Cardiac muscle cell (in vitro differentiated cells and primary cell): ENCODE measurements at places on chromosomes 16 and 17. TPM values are rescaled to one million over a fixed set of nuclear protein-coding genes. Genes with fewer than 3 reads are reported as not detected.

GRCh38 chr16:22008215-22009059, 526 bp downstream of the MOSMO start:
- H3K4me3 ChIP-seq: peak overlapping the region; percentile 82
- H3K27ac ChIP-seq: no peak overlapping the region
- H3K4me1 ChIP-seq: peaks cover 8% of the 10 kb centered on the region
- no peaks in the 10 kb centered on the region for H3K27me3 ChIP-seq

DNA sequence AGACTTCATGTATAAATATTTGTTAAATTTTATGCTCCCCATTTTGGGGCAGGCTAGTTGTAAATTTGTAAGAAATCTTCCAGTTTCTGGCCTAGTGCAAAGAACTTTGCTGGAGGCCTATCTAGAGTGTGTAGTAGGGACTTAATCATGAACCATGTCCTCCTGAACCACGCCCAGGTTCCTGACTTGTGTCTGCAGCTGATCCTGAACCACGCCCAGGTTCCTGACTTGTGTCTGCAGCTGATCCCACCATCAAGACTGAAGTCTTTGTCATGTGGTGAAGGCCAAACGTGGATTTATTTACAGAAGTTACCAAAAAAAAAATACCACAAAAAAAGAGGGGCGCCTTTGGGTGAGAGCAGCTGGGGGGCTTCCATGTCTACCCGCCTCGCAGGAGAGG, 33.1 kb downstream of the LMF1 start:
- peaks cover 3% of the 10 kb centered on the region for H3K36me3 ChIP-seq
- no peak overlapping the region for H3K4me3 ChIP-seq
- H3K27ac ChIP-seq: no peak overlapping the region
- H3K4me1 ChIP-seq: no peaks in the 10 kb centered on the region
- no peak for DNase-seq

GRCh38 chr17:4872786-4873185, 26.6 kb upstream of the C17orf107 start:
- H3K27ac ChIP-seq: no peak overlapping the region
- H3K4me1 ChIP-seq: no peaks in the 10 kb centered on the region
- H3K27me3 ChIP-seq: no peaks in the 10 kb centered on the region
- no peak for DNase-seq
- H3K36me3 ChIP-seq: no peaks in the 10 kb centered on the region

GRCh38 chr17:30323895-30324319, 9.9 kb downstream of the TMIGD1 start:
- no peak for DNase-seq
- H3K36me3 ChIP-seq: no peaks in the 10 kb centered on the region
- no peak overlapping the region for H3K27ac ChIP-seq

DNA sequence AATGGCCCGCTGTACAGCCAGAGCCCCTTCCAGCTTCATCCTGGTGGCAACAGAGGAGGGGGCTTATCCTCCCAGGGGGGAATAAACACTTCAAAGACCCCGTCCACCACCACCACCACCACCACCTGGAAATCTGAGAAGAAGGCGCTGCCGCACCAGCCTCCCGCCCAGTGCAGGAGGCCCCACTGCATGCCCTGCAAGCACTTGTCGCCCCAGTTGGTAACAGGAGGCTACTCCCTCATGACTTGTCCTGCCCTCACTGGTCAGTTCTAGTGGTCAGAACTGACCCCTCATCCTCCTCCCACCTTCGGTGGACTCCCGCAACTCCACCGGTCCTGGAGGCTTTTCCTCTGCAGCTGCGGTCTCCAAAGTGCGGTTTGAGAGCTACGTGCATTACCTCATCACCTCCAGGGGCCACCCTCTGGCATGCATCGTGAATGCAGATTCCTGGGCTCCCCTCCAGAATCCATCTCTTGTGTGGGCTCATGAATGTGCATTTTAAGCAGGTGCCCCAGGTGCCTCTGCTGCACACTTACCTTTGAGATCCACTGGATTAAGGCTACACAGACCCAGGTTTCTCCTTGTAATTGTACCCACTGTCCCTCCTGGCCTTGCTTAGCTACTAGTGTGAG, 71.8 kb downstream of the SRCIN1 start:
- H3K36me3 ChIP-seq: no peaks in the 10 kb centered on the region
- no peak overlapping the region for H3K4me3 ChIP-seq
- H3K27me3 ChIP-seq: no peaks in the 10 kb centered on the region
- no peak overlapping the region for H3K27ac ChIP-seq
- DNase-seq: no peak

- DNase-seq: peak; percentile 94
- no peaks in the 10 kb centered on the region for H3K27me3 ChIP-seq
- H3K36me3 ChIP-seq: no peaks in the 10 kb centered on the region
- peak overlapping the region; percentile 31 for H3K27ac ChIP-seq
- no peak overlapping the region for H3K4me3 ChIP-seq
- peaks cover 75% of the 10 kb centered on the region for H3K4me1 ChIP-seq
Observed at GRCh38 chr16:54503011-54503855, 216.6 kb upstream of the IRX3 start.

DNA sequence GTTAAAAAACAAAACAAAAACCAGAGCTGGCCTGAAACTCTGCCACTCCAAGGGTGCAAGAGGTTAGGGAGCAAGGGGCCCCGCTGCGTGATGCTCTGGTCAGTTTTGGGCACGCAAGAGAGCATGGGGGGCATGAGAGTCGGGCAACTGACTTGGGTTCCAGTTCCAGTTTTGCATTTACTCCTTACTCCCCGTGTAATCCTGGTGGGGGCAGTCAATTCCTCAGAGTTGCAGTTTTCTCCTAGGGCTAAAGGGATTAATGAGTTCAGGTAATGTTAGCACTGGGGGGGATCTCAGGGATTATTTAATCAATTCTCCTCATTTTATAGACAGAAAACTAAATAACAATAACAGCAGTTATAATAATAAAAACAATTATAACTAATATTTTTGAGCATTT, 72.9 kb upstream of the PMFBP1 start:
- no peaks in the 10 kb centered on the region for H3K36me3 ChIP-seq
- H3K27ac ChIP-seq: no peak overlapping the region
- DNase-seq: no peak

- H3K36me3 ChIP-seq: no peaks in the 10 kb centered on the region
- H3K27me3 ChIP-seq: no peaks in the 10 kb centered on the region
- no peak overlapping the region for H3K27ac ChIP-seq
- DNase-seq: no peak
Observed at GRCh38 chr16:2734844-2735515, 15.0 kb upstream of the PRSS27 start.

- H3K4me1 ChIP-seq: no peaks in the 10 kb centered on the region
- DNase-seq: no peak
- H3K36me3 ChIP-seq: no peaks in the 10 kb centered on the region
- H3K27ac ChIP-seq: no peak overlapping the region
- no peaks in the 10 kb centered on the region for H3K27me3 ChIP-seq
Observed at GRCh38 chr16:5374184-5374583, 276.6 kb upstream of the EEF2KMT start.

- H3K36me3 ChIP-seq: no peaks in the 10 kb centered on the region
- H3K27me3 ChIP-seq: no peaks in the 10 kb centered on the region
- no peak overlapping the region for H3K27ac ChIP-seq
- H3K4me1 ChIP-seq: peaks cover 33% of the 10 kb centered on the region
- H3K4me3 ChIP-seq: no peak overlapping the region
Observed at GRCh38 chr16:69924777-69925191, 26.4 kb upstream of the CLEC18A start.

DNA sequence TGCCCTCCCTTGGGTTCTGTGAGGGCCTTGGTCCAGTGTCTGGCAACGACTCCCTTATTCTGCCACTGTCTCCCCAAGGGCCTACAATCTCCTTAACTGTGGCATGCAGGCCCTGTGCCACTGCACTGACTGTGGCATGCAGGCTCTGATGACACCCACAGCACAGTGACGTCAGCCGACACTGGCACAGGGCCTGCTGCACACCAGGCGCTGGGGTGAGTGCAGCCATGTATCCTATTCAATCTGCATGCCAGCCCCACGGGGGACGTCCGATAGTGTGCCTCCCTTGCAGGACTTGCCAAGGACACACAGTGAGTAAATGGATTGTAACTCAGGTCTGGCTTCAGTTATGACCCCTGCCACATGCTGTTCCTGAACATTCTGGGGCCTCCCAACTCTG, 39.8 kb upstream of the RASD1 start:
- H3K36me3 ChIP-seq: no peaks in the 10 kb centered on the region
- no peak overlapping the region for H3K4me3 ChIP-seq
- peaks cover 41% of the 10 kb centered on the region for H3K4me1 ChIP-seq
- H3K27me3 ChIP-seq: no peaks in the 10 kb centered on the region
- H3K27ac ChIP-seq: no peak overlapping the region

- no peak for DNase-seq
- no peaks in the 10 kb centered on the region for H3K36me3 ChIP-seq
- H3K4me1 ChIP-seq: peaks cover 34% of the 10 kb centered on the region
- H3K4me3 ChIP-seq: no peak overlapping the region
- H3K27ac ChIP-seq: no peak overlapping the region
- no peaks in the 10 kb centered on the region for H3K27me3 ChIP-seq
Observed at GRCh38 chr17:17760872-17761550, 75.8 kb downstream of the SREBF1 start.

GRCh38 chr16:59634951-59635350, 900.8 kb upstream of the GOT2 start:
- H3K27me3 ChIP-seq: no peaks in the 10 kb centered on the region
- H3K36me3 ChIP-seq: no peaks in the 10 kb centered on the region
- H3K4me3 ChIP-seq: no peak overlapping the region
- peak; percentile 9 for DNase-seq
- H3K27ac ChIP-seq: peak overlapping the region; percentile 85

GRCh38 chr17:65064452-65065019, 8.0 kb upstream of the GNA13 start:
- H3K27ac ChIP-seq: no peak overlapping the region
- H3K27me3 ChIP-seq: no peaks in the 10 kb centered on the region
- no peaks in the 10 kb centered on the region for H3K36me3 ChIP-seq
- H3K4me1 ChIP-seq: peaks cover 7% of the 10 kb centered on the region
- no peak for DNase-seq

GRCh38 chr17:81256616-81257015, 17.5 kb downstream of the NDUFAF8 start:
- H3K4me3 ChIP-seq: no peak overlapping the region
- no peaks in the 10 kb centered on the region for H3K27me3 ChIP-seq
- no peak for DNase-seq
- H3K36me3 ChIP-seq: no peaks in the 10 kb centered on the region
- H3K4me1 ChIP-seq: peaks cover 19% of the 10 kb centered on the region
- H3K27ac ChIP-seq: no peak overlapping the region

GRCh38 chr16:30760001-30760559, 1.8 kb downstream of the CFAP119 start:
- peaks cover 21% of the 10 kb centered on the region for H3K36me3 ChIP-seq
- H3K4me3 ChIP-seq: no peak overlapping the region
- no peaks in the 10 kb centered on the region for H3K27me3 ChIP-seq
- DNase-seq: no peak

GRCh38 chr16:70689970-70690891, 4.4 kb upstream of the MTSS2 start:
- DNase-seq: no peak
- no peaks in the 10 kb centered on the region for H3K27me3 ChIP-seq
- H3K4me1 ChIP-seq: peaks cover 76% of the 10 kb centered on the region
- H3K36me3 ChIP-seq: no peaks in the 10 kb centered on the region
- peak overlapping the region; percentile 99 for H3K27ac ChIP-seq

GRCh38 chr16:73196670-73197069, 148.7 kb upstream of the ZFHX3 start:
- H3K27ac ChIP-seq: no peak overlapping the region
- H3K4me3 ChIP-seq: no peak overlapping the region
- H3K36me3 ChIP-seq: no peaks in the 10 kb centered on the region
- no peaks in the 10 kb centered on the region for H3K27me3 ChIP-seq

GRCh38 chr17:48549914-48550501, 5.1 kb upstream of the HOXB2 start:
- no peak for DNase-seq
- peaks cover 76% of the 10 kb centered on the region for H3K4me1 ChIP-seq
- no peak overlapping the region for H3K27ac ChIP-seq
- H3K36me3 ChIP-seq: no peaks in the 10 kb centered on the region

GRCh38 chr17:50425682-50426471, at the start of gene ACSF2:
ACSF2 (plus strand) TSS chr17:50426218; CDS start chr17:50426262, 44 bp downstream.
- peak within 1 kb of the TSS; percentile 68 for H3K27ac ChIP-seq
- no peaks in the 10 kb centered on the region for H3K27me3 ChIP-seq
- no peaks in the 10 kb centered on the region for H3K36me3 ChIP-seq
- H3K4me1 ChIP-seq: peaks cover 37% of the 10 kb centered on the region
- DNase-seq: peak; percentile 86

DNA sequence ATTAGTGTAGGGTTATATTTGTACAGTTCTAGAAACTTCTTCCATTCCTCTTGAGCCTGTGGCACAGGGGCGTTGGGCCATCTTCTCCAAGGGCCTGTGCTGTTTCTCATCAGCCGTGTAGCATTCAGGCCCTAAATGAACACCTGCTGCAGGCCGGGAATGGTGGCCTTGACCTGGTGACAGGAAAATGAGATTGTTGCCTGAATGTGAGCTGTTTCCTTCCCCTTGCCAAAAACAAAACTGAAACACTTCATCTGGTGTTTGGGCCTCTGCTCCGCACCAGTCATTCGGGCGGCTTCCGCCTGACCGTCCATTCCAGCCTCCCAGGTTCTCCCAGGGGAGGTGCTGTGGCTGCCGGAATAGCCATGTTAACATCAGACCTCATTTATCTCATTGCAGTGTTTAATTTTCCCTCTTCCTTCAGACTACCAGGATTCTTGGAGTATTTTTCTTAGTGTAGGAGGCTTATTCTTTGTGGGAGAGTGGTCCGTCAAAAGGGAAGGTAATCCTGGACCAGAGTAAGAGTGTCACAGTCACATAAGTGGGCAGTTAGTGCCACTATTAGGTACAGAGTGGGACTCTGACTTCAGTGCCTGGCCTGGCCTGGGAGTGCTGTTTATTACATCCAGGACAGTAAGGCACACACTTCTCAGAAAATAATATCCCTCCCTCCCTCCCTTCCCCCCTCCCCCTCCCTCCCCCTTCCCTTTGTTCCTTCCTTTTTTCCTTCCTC, 61.9 kb downstream of the WWP2 start:
- peak; percentile 51 for DNase-seq
- H3K36me3 ChIP-seq: no peaks in the 10 kb centered on the region
- no peak overlapping the region for H3K4me3 ChIP-seq
- no peaks in the 10 kb centered on the region for H3K27me3 ChIP-seq
- H3K4me1 ChIP-seq: peaks cover 9% of the 10 kb centered on the region

GRCh38 chr16:85544668-85545067, 68.5 kb upstream of the GSE1 start:
- H3K27me3 ChIP-seq: no peaks in the 10 kb centered on the region
- H3K4me3 ChIP-seq: no peak overlapping the region
- peaks cover 15% of the 10 kb centered on the region for H3K4me1 ChIP-seq
- no peaks in the 10 kb centered on the region for H3K36me3 ChIP-seq

GRCh38 chr16:82855471-82855870, 228.7 kb downstream of the CDH13 start:
- no peak for DNase-seq
- H3K4me1 ChIP-seq: no peaks in the 10 kb centered on the region
- H3K27ac ChIP-seq: no peak overlapping the region
- H3K27me3 ChIP-seq: no peaks in the 10 kb centered on the region

GRCh38 chr17:29757788-29758187, 135.1 kb upstream of the CORO6 start:
- H3K4me1 ChIP-seq: peaks cover 10% of the 10 kb centered on the region
- no peak overlapping the region for H3K27ac ChIP-seq
- no peak for DNase-seq
- H3K4me3 ChIP-seq: no peak overlapping the region
- no peaks in the 10 kb centered on the region for H3K27me3 ChIP-seq

GRCh38 chr16:4415538-4416199, 727 bp downstream of the CORO7 start:
- no peak for DNase-seq
- H3K27me3 ChIP-seq: no peaks in the 10 kb centered on the region
- peak overlapping the region; percentile 61 for H3K4me3 ChIP-seq
- no peaks in the 10 kb centered on the region for H3K4me1 ChIP-seq

Gene CLEC19A
- not detected in 2 replicates for total RNA-seq

Gene KRTAP2-3
- total RNA-seq: not detected in 2 replicates

Gene NPIPA2
- 1.3 and 2.1 TPM in 2 replicates for total RNA-seq

Gene CTRB2
- total RNA-seq: 0.63 TPM in 1 of 2 replicates, not detected in the other

Gene HEATR9
- total RNA-seq: not detected in 2 replicates

Gene UNK
- total RNA-seq: 34.2 and 37.8 TPM in 2 replicates

Gene PKMYT1
- 26.2 and 28.1 TPM in 2 replicates for total RNA-seq

Gene MAPT
- 1.3 and 2.9 TPM in 2 replicates for total RNA-seq

Gene ATAD5
- 3.2 and 6.3 TPM in 2 replicates for total RNA-seq

Gene TPSD1
- total RNA-seq: not detected in 2 replicates
